ENCODE measurements at places on chromosomes 1 and 21.

DNA sequence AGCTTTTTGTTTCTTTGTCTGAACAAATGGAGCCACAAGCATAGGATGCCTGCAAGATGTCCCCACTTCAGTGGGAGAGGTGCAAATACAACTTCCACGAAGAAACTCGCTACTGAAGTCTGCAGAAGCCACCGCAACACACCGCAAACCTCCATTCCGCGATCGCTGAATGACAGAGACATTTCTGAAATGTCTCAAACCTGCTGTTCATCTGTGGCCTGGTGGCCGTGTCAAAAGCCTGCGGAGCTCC is 1.0 kb downstream of the TP53BP2 start:
- peak; percentile 16 for DNase-seq

DNA sequence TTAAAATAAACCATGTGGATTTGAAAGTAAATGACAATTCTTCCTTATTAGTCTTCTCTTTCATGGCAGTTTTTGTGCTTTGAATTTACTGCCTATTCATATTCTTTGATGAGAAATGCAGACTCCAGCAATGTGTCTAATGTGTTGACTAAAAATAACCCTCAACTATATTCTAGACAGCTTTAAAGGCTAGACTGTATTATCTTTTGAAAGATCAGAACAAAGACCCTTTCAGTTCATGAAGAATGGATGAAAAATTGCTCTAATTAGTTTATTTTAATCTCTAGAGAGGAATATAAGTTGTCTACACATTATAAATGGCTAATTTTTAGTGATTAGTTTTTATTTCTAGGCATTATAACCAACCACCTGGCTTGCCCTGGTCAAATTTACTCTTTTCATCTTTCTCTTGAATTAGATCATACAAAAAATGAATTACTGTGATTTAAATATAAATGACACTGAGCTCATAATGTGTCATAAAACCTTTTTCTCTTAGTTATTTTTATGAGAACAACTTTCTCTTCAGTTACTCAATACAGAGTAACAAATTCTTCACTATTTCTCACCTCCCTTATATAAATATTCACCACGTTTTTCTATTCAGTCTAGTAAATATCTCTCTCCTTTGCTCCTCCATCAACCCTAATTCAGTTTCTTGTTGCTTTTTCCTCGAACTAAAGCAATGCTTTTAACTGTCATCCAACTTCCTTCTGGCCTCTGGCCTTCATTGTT is 428.5 kb upstream of the TMPRSS15 start:
- no peak for DNase-seq

- no peak for DNase-seq
Measured at GRCh38 chr1:49036700-49037099, 260.0 kb upstream of the BEND5 start.

GRCh38 chr1:94925561-94926125 is 1.3 kb downstream of the CNN3 start:
- no peak for DNase-seq

DNA sequence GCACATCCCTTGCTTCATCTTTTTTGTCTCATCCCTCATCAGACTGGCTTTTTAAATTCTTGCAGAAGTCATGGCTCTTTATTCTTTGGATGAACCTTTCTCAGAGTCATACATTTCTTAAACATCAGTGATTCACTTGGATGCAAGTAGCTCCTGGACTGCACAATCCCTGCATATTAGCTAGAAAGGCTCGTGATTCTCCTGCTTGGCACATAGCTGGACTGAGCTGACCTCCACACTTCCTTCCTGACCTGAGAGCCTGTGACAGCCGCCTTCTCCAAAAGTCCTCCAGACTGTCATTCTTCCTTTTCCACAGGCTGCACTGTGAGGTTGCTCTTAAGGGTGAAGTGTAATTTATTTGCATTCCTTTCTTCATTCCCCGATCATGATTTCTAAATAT is 109.4 kb downstream of the RGL1 start:
- DNase-seq, result no peak

DNA sequence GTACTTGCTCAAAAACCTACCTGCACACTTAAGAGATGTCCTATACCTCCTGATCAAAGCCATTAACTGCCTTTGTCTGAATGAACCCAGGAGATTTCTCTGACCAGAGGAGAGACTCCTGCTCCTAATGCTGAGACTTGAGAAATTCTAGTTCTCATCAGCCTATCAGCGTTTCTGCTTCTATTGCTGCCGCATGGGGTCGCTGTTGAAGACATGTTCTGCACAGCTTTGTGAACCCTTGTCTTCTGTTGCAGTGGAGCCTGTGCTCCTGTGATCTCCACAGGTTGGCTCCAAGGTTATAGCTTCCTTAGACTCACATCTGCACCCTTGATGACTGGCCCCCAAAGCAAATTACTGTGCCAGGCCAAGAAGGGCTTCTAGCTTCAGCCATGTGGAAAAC is 40.2 kb downstream of the EDN2 start:
- DNase-seq, result no peak

DNA sequence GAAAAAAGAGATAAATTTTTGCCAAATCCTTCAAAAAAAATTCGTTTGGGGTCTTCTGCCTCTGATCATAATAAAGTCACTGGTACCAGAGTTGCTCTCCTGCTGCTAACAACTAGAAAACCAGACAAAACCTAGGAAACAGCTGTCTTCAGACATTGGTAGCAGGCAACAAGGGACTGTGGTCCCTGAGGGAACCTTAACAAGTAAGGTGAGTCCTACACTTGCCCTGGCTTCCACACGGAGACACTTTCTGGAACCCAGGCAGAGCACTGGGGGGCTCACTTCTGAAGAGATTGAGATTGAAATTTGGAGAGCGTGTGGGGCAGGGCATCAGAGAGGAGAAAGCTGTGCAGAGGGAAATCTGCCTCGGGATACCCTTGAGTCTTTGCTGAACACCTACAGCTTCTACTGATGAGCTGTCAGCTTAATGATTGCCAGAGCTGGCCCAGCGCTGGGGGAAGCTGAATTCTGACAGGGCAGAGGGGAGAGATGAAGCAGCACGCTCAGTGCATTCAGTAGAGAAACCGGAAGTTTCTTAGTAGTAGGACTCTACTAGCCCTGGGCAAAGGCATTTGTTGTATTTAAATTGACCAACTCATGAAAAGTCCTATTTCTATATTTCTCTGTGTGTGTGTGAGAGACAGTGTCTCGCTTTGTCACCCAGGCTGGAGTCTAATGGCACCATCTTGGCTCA is 18.5 kb upstream of the FAM89A start:
- no peak for DNase-seq

DNA sequence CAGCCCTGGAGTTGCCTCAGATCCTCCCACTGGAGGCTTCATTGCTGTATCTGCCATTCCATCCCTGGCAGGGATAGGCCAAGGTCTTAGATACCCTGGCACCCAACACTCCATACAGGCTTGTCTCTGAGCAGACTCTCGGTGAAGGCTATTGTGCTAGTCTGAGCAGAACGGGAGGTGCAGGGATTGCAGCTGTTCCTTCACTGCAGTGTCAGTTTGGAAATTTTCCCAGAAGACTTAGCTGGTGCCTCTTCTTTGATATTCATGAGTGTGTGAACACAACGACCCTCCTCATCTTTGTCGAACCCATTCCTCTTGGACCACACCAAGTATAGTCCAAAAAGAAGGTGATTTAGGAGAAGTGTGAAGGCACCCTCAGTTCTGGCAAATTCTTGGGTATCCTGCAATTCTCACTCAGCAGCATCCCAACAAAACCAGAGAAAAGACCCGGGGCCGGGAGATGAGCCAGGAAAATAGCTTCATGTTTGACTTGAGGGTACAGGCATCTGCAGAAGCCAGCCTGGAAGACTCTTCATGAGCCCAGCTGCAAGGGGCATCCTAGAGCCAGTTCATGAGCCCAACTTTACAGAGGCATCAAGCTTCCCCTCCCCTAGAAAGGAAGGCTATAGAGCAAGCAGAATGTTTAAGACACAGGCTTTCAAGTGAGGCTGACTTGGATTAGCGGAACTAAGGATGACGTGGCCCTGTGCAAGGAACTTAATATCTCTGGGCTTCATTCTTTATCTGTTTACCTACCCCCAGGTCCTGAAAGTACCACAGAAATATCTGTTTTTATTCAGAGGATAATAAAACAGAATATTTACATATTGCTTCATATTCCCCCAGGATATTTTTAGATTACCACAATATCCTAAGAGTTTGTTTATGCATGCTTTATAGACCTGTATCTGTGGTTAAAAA is 38.8 kb upstream of the HAO2 start:
- DNase-seq, result no peak

DNA sequence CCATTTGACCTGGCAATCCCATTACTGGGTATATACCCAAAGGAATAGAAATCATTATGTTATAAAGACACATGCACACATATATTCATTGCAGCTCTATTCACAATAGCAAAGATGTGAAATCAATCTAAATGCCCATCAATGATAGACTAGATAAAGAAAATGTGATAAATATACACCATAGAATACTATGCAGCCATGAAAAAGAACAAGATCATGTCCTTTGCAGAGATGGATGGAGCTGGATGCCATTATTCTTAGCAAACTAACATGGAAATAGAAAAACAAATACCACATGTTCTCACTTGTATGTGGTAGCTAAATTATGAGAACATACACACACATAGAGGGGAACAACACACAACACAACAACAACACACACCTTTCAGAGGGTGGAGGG is 248.5 kb downstream of the PCP4 start:
- DNase-seq, result no peak
